Muscle of back (tissue), 13 donors: ENCODE measurements at places on chromosomes 7 and 10. TPM values are rescaled to one million over a fixed set of nuclear protein-coding genes. Genes with fewer than 3 reads are reported as not detected.

Gene GNG11
- 31.6 TPM for polyA plus RNA-seq

Gene TMEM270
- polyA plus RNA-seq: not detected

Gene CLEC5A
- 0.37 TPM for polyA plus RNA-seq

Gene CFAP58
- polyA plus RNA-seq: 0.55 TPM

Gene RTKN2
- polyA plus RNA-seq: 4.8 TPM

Gene RASA4B
- 10.8 TPM for polyA plus RNA-seq

Gene ANKRD1
- 96.1 TPM for polyA plus RNA-seq

Gene NXPH1
- polyA plus RNA-seq: not detected

Gene IFIT5
- polyA plus RNA-seq: 10.5 TPM

Gene TBXAS1
- polyA plus RNA-seq: 3.3 TPM

Gene GJD4
- polyA plus RNA-seq: 2.6 TPM

Gene GARIN1A
- 1.9 TPM for polyA plus RNA-seq

Gene GIMAP6
- polyA plus RNA-seq: 14.7 TPM

Gene PAPOLB
- polyA plus RNA-seq: 0.04 TPM

Gene FAM20C
- 25.3 TPM for polyA plus RNA-seq

Gene PITRM1
- polyA plus RNA-seq: 65.7 TPM

Gene IRF5
- 2.2 TPM for polyA plus RNA-seq

Gene OR13A1
- not detected for polyA plus RNA-seq

Gene TRIL
- 31.1 TPM for polyA plus RNA-seq

Gene ZKSCAN1
- polyA plus RNA-seq: 25.6 TPM
